Activated naive CD8-positive, alpha-beta T cell treated with anti-CD3 and anti-CD28 coated beads for 36 hours (primary cell): ENCODE measurements at places on chromosomes 7 and 10.

GRCh38 chr7:16697507-16698199 lies 51.7 kb downstream of the BZW2 start:
- DNase-seq, result no peak

DNA sequence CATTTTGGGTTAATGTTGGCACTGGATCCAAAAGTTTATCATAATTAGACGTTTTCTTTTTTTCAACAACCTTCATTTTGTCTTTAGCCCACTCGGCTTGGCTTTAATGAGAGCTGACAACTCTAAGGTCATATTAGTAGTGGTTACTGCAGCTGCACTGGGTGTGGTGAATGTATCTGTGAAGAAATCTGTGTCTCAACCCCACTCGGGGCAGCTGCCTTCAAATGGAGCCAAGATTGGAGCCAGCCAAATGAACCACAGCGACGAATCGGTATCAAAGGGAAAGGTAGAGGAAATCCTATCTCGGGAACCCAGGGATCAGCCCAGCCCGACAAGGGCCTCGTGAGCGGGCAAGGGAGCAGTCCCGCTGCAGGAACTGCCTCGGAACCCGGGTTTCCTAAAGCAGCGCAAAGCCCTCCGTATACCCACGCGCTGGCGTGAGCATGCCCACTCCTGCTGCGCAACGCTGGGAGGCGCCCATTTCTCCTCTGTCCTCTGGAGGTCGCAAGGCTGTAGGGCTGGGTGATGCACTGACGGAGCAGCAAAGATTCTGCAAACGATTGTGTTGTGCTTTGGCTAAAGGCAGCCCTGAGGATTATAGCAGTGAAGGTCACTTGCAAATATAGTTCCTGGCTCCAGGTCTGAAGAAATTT lies 98.7 kb upstream of the MBL2 start:
- no peak for DNase-seq

DNA sequence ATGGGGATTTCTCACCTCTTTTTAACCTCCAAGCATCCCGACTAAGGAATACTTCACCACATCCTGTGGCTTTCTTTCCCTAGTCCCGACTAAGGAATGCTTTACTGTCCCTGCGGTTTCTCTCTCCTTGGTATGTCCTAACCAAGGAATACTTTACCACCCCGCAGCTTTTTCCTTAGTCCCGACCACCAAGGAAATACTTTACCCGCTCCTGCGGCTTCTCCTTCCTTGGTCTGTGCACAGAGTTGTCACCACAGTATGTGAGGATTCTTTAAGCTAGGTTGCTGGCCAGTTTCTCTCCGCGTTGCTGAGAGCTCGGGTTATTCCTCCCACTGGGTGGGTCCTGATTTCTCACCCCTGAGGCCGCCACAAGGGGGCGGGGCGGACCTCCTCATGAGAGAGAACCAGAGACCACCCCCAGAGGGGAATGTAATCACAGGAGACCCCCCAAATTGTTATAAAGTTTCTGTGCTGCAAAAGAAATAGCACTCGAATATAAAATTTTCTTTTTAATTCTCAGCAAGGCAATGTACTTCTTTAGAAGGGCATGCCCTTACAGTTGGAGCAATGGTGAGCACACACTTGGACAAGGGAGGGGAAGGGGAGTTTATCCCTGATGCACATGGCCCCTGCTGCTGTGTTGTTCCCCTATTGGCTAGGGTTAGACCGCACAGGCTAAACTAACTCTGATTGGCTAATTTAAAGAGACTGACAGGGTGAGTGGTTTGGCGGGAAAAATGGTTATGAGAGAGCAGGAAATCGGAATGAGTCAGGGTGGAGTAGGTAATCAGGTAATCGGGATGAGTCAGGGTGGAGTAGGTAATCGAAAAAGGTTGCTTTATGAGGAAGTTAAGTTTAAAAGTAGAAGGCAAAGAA lies 12.8 kb downstream of the SUGCT start:
- DNase-seq, result no peak

GRCh38 chr7:148303295-148304082 lies 287.1 kb upstream of the C7orf33 start:
- no peak for DNase-seq

GRCh38 chr7:101386558-101387231 lies 24.0 kb downstream of the COL26A1 start:
- DNase-seq, result no peak

DNA sequence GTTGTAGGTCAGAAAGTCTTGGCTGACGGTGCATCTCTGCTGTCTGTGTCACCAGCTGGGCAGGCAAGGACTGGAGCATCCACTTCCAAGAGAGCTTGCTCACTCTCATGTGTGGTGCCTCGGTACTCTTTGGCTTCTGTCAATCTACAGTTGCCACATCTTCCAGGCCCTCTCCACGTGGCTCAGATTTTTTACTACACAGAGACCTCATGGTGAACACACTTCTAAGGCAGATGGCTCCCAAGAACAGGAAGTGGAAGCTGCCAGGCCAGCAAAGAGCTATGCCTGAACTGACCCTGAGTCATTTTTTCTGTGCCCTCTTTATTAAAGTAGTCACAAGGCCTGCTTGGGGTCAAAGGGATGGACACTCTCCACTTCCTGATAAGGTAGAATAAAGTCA lies 351.5 kb upstream of the AUTS2 start:
- DNase-seq, result no peak

DNA sequence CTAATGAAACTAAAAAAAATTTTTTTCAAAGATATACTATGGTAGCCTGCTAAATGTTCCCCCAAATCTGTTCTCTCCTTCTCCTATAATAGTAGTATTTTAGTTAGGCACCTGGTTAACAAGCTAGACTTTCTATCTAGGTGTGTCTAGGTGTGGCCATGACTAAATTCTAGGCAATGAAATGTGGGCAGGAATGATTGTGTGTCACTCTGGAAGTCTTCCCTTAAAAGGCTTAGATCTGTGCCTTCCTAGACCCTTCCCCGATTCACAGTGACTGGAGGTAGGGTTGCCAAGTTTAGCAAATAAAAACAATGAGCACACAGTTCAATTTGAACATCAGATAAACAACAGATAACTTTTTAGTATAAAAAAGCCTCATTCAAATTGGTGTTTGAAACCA lies 8.3 kb upstream of the ARHGAP21 start:
- no peak for DNase-seq

DNA sequence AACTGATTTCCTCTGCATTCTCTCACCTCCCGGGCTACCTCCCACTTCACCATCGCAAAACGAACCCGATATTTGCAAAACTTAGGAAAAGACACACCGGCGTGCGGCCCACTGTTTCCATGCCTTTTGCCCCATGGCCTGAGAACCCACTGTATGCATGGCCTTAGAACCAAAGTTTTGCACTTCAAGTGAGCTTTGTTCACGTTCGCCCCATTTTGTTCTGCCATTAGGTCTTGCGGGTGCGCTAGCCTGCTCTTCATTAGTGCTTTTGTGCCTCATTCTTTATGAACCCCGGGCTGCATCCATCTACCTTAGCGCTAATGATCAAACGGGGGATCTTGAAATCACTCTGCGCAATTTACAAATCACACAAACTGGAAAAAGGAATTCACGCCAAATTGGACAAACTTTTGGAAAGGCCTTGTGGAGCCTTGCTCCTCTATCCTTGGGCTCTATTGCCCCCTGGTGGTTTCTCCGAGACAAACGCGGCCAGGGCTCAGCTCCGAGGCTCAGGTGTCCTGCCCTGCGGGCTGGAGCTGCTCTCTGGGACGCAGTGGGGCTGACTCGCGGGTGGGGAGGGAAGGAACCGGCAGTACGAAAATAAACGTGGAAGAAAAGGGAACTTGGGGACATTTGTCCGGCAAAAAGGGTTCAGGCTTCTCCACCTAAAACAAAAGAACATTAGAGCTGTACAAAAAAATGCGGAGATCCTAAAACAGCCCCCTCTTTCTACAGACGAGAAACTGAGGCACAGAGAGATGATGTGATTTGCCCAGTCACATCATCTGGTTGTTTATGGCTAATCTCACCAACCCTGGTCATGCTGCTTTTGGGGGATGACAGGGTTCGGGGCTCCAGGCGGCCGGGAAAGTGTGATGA lies 300.4 kb upstream of the NFE2L3 start:
- peak; percentile 70 for DNase-seq

- DNase-seq, result no peak
These were observed 125.8 kb downstream of the DOCK4 start for GRCh38 chr7:112080441-112080840.
